ENCODE measurements at places on chromosomes 4 and X.
A peak's percentile ranks its signal among the peaks of the same experiment; 100 is the strongest.

DNA sequence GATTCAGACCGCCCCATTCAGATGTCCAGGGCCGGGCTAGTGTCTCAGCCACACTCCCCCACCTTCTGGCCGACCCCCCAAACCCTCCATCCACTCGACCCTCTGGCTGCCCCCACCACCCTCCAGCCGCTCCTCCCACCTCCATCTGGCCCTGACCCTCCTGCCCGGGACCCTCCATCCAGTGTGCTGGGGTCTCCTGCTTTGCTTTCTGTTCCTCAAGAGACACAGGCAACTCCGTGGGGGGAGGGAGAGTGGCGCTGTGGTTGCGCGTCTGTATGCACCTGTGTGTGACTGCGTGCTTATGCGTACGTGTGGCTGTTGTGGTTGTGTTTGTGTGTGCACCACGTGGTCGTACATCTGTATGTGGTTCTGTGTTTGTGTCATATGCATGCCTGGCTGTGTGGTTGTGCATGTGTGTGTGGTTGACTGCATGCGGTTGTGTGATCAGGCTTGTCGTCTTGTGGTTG is 33.3 kb downstream of the CPLX1 start:
- peak; percentile 34 for DNase-seq

DNA sequence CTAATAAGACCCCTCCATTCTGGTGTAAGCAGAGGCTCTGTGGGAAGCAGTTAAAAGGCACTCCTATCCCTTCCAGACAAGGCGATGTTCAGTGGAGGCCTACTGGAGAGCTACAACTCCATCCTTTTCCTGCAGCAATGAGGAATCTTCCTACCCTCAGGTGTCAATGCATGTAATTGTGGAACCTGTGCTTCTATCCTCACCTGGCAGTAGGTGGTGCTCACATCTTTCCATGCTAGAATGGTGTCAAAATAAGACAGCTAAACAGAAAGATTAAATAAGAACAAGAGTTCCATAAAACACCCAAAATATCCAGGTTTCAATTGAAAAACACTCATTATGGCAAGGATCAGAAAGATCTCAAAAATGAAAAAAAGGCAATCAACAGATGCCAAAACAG is 224.6 kb downstream of the IL15 start:
- no peak for DNase-seq

DNA sequence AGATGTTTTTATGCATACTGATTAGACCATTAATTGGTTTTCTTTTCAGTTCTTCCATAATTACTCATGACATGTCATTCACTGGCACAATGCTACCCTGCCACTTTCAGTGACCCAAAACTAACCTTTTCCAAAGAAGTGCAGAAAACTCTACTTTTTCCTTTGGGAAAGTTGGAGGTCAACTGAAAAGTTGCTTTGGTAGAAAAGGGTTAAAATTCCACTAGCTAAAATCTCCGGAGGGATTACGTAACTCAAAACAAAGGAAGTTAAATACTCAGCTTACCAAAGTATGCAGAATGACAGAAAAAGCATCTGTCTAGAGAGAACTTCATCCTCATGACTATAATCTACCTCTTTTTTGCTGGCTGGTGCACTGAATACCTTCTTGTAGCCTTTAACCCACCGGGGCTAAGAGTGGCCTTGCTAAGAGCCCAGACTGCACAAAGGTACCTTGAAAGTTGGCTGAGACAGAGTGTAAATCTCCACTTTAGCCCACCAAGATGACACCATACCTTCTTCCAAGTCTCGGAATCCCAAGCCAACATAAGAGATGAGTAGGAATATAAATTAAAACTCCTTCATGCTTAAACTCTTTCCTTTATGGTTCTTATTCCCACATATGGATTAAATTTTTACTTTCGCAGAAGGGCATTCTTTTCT is 1099.5 kb upstream of the INTU start:
- DNase-seq, result no peak

DNA sequence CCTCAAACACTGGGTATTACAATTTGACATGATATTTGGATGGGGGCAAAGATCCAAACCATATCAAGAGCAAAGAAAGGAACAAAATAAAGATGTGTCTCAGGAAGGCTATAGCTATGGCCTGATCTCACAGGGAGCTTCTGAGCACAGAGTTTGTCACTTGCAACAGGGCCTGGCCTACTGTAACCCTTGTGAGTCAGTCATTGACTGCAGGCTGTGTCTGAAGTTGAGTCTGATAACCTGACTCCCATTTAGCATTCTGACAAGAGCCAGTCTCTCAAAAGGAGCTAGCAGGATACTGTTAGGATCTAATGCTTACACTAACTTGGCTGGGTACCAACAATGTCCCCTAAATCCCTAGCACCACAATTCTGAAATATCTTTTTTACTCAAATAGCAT is 612.5 kb upstream of the TECRL start:
- no peak for DNase-seq

- DNase-seq, result no peak
These were observed 437.2 kb upstream of the ZFP42 start for GRCh38 chr4:187558391-187558790.

- DNase-seq, result no peak
These were observed 156.2 kb downstream of the NR3C2 start for GRCh38 chr4:148286012-148286411.

GRCh38 chrX:9882669-9883446 is 84.3 kb upstream of the CLDN34 start:
- no peak for DNase-seq

- DNase-seq, result no peak
These were observed 17.6 kb upstream of the LCORL start for GRCh38 chr4:18039113-18039512.

GRCh38 chr4:125104616-125105015 is 210.1 kb upstream of the FAT4 start:
- DNase-seq, result no peak

- DNase-seq, result no peak
These were observed 203.3 kb downstream of the CLCN4 start for GRCh38 chrX:10360116-10360515.

DNA sequence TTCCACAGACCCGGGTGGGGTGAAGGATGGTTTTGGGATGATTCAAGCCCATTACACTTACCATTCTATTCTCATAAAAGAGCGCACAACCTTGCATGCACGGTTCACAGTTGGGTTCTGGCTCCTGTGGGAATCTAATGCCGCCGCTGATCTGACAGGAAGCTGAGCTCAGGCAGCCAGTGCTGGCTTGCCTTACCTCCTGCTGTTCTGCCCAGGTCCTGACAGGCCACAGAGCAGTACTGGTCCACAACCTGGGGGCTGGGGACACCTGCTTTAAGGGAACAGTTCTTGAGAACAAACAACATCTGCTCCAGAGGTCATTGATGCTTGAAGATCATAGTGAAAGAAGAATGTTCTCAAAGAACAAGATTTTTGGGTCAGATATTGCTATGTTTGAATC is 8.0 kb upstream of the HS3ST1 start:
- DNase-seq, result no peak

GRCh38 chr4:86117705-86118302 is 242.0 kb downstream of the MAPK10 start:
- DNase-seq, result no peak

DNA sequence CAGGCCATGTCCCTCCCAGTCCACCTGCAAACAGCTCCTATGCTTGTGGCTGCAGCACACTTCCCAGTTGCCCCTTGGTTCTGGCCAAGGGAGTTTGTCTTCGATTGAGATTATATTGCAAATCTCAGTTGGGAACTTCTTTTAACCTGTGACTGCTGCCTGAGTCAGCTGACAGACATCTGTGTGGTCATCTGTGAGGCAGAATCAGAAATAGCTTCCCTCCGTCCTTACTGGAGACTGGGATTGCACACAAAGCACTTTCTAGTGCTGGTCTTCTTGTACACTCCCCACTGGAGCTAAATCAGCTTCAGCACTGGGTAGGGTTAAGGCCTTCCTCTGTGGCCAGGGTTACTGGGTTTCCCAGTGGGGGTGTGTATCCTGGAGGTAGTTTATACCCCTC is 34.3 kb downstream of the ZNF330 start:
- no peak for DNase-seq

DNA sequence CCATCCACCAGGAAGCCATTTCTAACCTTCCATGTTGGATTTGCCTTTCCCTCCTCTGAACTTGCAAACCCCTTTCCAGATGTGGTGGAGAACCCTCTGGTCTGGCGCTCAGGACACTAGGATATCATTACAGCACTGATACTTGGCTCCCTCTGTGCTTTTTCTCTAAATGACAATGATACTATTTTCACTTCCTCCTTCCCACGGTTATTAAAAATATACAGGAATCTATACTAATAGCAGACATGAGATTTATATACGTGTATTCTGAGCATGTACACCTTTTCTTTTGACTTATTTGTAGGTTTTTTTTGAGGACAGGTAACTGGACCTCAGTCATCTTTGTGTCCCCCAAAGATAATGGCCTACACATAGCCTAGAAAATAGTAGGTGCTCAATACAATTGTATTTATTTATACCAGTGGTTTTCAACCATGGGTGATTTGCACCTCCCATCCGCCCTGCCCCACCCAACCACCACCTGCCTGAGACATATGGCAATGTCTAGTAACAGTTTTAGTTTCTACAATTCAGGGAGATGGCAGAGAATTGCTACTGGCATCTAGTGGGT is 60.4 kb upstream of the PLAC8 start:
- no peak for DNase-seq

GRCh38 chr4:42293967-42294813 is 103.1 kb upstream of the SHISA3 start:
- DNase-seq, result no peak

DNA sequence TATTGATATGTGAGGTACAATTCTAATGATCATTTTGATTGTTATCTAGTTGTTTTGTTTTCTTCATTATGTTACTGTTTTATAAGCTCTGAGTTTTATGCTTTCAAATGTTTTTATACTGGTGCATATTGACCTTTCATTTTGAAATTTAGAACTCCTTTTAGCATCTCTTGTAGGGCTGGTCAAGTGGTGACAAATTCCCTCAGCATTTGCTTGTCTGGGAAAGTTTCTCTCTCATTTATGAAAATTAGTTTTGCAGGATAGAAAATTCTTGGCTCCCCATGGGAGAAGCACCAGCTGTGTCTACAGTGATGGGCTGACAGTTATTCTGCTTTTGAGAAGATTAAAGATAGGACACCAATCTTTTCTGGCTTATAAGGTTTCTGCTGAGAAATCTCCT is 105.3 kb upstream of the SPRY1 start:
- DNase-seq, result no peak

GRCh38 chrX:85499400-85499799 is 119.9 kb upstream of the POF1B start:
- no peak for DNase-seq

DNA sequence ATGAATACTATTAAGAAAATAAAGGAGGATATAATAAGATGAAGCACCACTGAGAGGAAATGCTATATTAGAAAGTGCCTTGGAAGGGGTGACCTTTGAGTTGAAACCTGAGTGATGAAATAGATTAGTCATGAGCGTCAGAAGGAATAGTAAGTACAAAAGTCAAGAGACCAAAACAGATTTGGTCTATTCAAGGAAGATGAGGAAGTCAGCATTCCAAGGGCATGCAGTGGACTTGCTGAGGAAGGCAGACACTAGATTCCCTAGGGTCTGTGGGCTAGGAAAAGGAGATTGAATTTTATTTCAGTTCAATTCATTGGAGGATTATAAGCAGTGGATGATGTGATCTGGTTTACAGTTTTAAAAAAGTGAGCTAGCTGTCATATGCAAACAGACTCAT is 73.0 kb upstream of the WDFY3 start:
- no peak for DNase-seq

- DNase-seq, result no peak
These were observed 32.7 kb upstream of the NKRF start for GRCh38 chrX:119638725-119639471.

- DNase-seq, result no peak
These were observed 348.0 kb downstream of the FSTL5 start for GRCh38 chr4:161815841-161816240.

DNA sequence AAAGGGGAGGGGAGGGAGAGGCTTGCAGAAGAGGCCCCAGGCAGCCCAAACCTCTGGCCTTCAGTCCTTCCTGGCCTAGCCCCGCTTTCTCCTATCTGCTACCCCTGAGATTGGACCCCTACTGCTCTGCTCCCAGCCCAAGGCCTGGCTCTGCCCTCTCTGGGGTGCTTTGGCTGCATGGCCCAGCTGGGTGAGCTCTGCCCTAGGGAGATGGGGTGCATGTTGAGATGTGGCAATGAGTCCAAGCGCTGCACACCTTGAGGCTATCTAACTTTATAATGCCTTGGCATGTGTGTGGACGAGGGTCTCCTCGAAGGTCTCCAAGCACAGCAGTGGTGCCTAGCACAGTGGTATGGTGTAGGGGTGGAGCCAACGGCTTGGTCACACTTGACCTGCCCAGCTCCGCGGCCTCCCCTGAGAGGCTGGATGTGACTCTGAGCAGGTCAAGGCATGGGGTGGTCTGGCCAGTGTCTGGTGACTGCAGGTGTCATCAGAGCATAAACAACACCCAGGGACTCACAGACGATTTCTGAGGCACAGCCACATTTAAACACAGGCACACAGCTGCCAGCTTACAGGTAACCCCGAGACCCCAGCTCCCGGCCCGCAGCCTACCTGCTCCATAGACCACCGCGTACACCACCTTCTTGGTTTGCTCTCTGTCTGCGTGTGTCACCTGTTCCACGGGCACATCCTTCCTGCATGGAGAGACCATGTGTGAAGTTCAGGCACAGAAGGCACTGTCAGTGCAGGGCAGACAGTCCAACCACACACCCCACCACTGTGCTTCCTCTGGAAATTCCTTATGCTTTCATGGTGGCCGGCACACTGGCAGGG is 36.3 kb downstream of the NAT8L start:
- no peak for DNase-seq

DNA sequence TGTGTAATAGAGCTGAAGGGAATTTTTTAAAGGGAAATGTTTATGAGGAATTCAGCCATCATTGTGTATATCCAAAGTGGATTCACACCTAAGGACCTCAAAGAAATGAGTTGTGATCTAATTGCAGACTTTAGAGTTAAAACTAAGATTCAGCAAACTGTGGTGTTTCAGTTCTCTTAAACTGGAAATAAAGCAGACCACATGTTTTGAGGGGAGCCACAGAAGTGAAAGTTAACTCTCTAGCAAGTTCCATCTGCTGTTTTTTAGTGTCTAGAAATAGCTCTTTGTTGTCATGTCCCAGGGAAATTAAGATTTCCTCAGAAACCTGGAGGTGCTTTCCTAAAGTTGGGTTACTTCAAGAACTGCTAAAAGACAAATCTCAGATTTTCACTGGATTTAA is 97.3 kb upstream of the DDX3X start:
- no peak for DNase-seq

- no peak for DNase-seq
These were observed 18.8 kb upstream of the MXD4 start for GRCh38 chr4:2280531-2281300.
